ENCODE measurements at places on chromosomes 12 and 14.

DNA sequence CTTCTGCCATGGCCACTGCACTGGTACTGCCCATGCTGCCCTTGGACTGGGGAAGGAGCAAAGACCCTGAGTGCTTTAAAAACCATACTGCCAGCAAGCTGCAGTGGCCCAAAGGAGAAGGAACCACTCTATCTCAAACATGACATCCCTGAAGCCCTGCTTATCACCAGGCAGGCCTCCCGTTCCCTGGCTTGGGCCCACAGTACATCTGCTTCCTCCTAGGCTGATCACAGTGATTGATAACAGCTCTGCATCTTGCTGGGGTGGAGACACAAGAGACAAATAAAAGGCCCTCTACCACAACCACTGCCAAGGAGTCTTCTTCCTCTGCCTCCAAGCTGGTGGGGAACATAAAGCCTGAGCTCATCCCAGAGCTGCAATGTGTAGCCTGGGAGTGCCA lies 567.5 kb downstream of the TRHDE start:
- DNase-seq: no peak

DNA sequence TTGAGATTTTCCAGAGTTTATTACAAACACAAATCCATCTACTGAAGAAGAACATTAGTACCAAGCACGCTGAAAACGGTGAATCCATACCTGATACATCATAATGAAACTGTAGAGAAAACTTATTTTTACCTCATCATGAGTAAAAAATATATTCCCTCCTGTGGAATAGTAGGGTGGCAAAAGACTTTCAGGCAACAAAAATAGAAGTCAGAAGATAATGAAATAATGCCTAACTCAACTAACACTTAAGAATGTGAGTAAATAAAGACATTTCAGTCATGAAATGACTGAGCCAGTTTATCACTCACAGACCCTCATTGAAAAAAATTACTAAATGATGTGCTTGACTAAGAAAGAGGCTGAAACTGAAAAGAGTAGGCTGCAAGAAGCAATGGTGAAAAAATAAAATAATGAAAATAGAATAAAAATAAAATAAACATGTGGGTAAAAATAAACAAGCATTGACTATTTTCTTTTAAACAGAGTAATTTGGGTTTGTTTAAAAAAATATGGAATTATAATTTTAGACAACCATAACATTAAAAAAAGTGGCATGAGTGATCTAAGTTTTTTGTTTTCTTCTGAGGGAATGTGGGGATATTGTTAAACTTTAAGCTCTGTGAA lies 148.6 kb downstream of the ASCL1 start:
- DNase-seq: no peak

DNA sequence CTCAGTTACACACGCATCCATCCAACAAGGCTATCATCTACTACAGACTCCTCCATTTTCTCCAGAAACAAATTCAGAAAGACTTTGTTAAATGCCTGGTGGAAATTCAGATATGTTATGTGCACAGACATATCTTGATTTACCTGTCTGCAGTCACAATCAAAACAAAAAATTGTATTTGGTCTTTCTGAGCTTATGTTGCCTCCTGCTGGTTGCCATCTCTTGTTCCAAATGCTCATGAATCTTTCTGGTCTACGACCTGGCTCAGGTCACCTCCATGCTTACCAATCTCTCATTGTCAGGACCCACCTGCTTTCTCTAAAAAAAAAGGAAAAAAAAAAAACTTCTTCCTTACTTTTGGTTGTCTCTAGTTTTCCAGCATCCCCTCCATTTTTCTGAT lies 169.2 kb upstream of the PLXNC1 start:
- DNase-seq: no peak

- no peak for DNase-seq
These were observed 67.3 kb downstream of the PTPRO start for GRCh38 chr12:15389561-15389960.

DNA sequence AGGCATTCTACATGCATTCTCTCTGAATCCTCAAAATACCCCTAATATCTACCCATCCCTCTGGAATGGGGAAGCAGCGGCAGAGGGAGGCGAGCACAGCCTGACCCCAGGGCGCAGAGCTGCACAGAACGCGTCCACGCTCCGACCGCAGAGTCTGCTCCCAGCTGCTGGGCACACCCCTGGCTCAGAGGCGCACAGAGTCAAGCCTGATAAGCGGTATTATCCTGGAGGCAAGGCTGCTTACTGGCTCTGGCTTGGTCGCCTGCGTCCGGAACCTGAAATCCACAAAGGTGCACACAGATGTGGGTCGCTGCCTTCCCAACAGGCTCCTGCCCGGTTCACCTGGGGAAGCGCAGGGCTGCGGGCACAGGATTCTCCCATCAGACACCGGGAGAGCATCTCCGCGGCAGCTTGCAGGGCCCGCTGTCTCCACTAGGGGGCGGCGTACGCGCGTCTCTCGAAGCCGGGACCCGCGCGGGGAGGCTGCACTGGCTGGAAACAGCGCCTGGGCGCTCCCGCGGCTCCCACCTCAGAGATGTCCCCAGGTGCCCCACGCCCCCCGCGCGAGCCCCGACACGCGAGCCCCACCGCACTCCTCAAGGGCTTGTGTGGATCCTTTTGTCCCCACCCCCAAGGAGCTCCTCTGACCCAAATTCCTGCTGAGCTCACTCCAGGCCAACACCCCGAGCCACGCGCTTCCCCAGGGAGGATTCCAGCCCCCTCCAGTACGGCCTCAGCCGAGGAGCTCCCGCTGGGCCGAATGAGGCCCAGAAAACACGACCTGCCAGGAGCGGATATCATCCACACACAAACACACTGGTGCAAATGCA lies 120.1 kb upstream of the FZD10 start:
- peak; percentile 83 for DNase-seq

- DNase-seq: no peak
These were observed 67.3 kb downstream of the HSPB8 start for GRCh38 chr12:119245904-119246494.

GRCh38 chr12:40325349-40325960 lies 100.7 kb downstream of the LRRK2 start:
- no peak for DNase-seq

- no peak for DNase-seq
These were observed 118.5 kb upstream of the C14orf180 start for GRCh38 chr14:104460791-104461651.

DNA sequence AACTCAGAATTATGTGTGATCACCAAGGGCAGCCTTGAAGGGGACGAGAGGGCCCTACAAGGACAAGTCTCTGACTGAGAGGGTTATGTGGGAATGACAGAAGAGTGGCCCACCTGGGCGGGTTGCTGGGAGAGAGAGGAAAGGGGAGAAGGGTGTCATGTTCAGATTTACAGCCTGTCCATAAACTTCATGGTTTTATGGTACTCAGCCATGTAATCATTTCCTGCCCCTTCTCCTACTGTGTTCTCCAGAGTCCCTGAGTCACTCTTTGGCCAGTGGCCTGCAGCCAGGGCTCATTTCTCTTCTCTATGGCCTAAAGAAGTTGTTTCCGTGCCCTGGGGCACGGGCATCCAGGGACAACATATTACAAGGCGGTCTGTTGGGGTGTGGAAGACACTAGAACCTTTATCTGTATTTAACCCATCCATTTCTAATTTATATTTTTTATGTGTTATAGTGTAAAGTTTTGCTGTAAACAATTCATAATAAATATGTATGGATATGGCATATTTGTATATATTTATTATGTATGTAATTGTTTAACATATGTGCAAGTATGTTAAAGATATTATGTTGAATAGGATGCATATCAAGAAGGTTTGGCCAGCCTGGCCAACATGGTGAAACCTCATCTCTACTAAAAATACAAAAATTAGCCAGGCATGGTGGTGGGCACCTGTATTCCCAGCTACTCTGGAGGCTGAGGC lies 26.9 kb downstream of the DDX47 start:
- no peak for DNase-seq

GRCh38 chr12:8648576-8649205 lies 13.9 kb downstream of the MFAP5 start:
- DNase-seq: no peak

DNA sequence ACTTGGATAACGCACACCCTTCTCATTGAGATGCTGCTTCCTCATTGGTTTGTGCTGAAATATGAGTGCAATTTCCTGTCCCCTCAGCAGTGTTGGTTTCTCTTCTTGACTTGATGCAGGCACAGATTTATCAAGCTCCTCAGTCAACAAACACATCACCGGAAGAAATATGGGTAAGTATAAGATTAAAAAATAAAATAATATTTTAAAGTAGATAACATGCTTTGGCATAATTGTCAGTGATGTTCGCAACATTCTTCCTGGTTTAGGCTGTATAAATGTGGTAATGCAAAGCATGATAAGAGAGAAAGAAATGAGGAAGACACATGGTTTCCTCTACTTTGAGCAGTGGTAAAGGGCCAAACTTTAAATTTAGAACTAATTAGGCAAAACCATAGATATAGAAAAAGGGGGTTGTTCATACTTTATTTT lies at the start of gene GPR65:
Gene GPR65 (plus strand): TSS at position 86 of the 432 bp plus-strand sequence. CDS start 5,713 bp downstream, outside the sequence.
- DNase-seq: no peak

GRCh38 chr12:76156314-76156713 lies 71.8 kb upstream of the NAP1L1 start:
- no peak for DNase-seq

- no peak for DNase-seq
These were observed 260.4 kb downstream of the GALC start for GRCh38 chr14:87732562-87732961.

GRCh38 chr12:64240781-64241180 lies 18.7 kb upstream of the KICS2 start:
- no peak for DNase-seq

DNA sequence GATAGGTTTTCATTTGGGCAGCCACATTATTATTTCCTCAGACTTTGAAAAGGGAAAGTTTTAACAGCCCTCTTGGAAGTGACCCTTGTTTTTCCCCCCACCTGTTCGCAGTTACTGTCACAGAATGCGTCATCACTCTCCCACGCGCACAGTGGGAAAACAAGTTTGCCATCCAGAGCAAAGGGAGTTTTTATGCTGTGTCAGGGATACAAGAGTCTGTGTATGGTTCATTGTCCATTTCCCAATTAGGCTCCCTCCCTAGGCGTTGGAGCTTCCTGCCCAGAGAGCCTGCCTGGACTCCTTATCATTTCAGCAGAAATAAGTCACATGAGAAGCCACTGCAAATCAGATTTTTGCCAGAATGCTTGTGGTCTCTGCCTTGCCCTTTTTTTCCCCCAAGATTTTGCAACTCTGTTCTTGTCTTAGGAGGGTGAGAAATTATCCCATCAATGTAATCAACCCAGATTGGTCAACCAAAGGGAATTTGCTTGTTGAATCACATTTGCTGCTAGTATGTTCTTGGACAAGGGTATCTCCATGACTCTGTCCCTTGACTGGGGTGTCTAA lies 104.1 kb downstream of the IGF1 start:
- DNase-seq: no peak

GRCh38 chr12:38809832-38810231 lies 95.6 kb downstream of the CPNE8 start:
- DNase-seq: no peak

GRCh38 chr14:95141684-95142083 lies 15.6 kb downstream of the DICER1 start:
- no peak for DNase-seq

DNA sequence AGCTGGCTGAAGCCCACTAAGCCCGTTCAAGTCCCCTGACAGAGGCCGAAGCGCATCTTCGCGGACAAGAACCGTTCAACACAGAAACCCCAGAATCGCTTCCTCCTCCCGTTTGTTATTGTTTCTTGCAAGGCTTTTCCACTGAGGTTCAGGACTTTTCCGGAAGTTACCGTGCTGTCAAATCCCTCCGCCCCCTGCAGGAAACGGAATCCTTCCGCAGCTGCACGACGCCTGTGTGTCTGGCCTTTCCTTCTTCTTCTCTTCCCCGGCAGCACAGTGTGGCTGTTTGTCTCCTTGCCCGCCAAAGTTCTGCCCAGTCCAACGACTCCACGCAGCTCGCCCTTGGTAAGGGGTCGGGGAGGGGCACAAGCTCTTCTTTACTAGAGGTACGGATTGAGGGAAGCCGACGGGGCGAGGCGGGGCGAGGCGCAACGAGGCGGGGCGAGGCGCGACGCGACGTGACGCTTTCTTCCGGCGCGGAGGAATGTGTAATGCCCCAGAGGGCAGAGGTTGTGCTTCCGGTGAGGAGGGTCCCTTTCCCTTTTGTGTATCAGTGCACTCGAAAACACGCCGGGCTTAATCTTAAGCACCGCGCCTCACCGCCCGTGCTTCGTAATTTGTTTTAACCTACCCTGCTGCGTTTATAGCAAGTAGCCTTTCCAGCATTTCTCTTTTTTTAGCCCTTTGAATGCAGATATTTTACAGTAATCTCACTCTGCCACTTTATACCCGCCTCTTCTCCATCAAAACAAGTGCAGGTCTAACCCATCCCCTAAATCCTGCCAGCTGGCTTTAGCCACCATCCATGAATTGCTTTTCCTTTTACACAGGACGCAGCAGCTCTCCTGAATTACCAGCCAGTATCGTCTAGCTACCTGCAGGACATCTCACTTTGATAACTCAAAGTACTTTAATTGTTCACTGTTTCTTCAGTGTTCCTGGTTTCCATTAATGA lies at the start of gene KDM5A:
Gene KDM5A (minus strand): TSS at position 179 of the 955 bp plus-strand sequence. CDS start 229 bp downstream, outside the sequence.
- DNase-seq: peak; percentile 98

DNA sequence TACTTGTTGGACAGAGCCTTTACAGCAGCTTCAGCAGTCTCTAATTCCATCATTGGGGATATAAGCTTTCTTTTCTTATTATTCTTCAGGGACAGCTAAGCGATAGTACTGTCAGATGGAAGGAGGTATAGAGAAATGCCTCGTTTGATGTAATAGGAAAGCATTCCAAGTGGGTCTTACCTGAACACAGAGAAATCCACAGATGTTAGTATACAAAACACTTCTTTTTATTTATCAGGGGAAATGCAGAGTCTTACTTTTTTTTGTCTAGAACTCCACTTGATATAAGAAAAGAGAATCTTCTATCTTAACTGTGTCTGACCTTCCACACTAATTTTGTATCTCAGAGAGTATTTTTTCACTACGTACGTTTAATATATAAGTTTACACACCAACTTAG lies 1.9 kb downstream of the SYT1 start:
- DNase-seq: no peak

GRCh38 chr12:57063991-57064685 lies 14.2 kb upstream of the MYO1A start:
- DNase-seq: no peak

GRCh38 chr14:89564286-89564957 lies 147.4 kb upstream of the FOXN3 start:
- DNase-seq: no peak

- no peak for DNase-seq
These were observed 33.7 kb upstream of the ADAMTS20 start for GRCh38 chr12:43585676-43586075.

GRCh38 chr12:2775431-2775830 lies 19.3 kb upstream of the FKBP4 start:
- DNase-seq: no peak

- no peak for DNase-seq
These were observed 8.6 kb downstream of the RAB5B start for GRCh38 chr12:55982319-55982936.

- DNase-seq: no peak
These were observed 630 bp downstream of the PLEKHH1 start for GRCh38 chr14:67533754-67534085.

DNA sequence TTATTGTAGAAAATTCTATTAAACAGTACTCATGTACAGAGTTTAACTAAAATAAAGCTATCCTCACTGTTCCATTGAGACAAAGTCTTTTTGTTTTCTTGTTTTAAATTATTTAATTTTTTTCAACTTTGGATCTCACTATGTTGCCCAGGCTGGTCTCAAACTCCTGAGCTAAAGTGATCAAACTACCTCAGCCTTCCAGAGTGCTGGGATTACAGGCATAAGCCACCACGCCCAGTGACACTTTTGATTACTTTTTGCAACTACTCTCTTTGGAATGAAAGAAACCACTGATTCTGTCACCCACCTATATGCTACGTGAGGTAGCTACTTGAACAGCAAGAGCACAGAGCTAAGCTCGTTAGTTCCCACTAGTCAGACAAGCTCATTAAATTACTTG lies 17.1 kb downstream of the ZFC3H1 start:
- DNase-seq: no peak
